Renal pelvis (tissue), 12 donors: ENCODE measurements at places on chromosomes 1 and 21. TPM values are rescaled to one million over a fixed set of nuclear protein-coding genes. Genes with fewer than 3 reads are reported as not detected.

The FAM167B gene
- 8.5 TPM for polyA plus RNA-seq

The RIIAD1 gene
- polyA plus RNA-seq, result 0.24 TPM

GRCh38 chr1:98053471-98054366 is 132.9 kb upstream of the DPYD start:
- peak; percentile 45 for DNase-seq

DNA sequence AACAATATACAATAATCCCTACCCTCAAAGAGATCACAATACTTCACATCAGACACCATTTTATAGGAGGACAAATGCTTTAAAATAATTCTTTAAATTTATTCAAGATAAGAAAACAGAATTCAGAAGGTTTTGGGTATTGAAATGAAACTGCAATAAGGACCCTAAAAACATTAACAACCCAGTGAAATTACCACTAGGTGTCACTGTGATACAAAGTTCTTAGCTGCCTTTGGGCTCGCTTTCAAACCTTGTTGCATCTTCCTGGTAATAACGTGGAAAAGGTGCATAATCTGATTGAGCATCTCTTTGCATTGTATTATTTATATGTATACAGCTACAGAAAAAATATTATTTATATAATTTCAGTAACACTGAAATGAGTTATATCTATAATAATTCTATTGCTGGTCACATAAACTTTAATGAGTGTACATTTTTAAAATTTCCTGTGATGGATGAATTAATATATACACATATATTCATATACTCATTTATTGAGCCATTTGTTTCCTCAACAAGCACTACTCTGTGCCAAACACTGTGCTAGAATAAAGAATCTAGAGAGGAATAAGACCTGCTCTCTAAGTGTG is 185.2 kb downstream of the FAF1 start:
- DNase-seq, result peak; percentile 48

DNA sequence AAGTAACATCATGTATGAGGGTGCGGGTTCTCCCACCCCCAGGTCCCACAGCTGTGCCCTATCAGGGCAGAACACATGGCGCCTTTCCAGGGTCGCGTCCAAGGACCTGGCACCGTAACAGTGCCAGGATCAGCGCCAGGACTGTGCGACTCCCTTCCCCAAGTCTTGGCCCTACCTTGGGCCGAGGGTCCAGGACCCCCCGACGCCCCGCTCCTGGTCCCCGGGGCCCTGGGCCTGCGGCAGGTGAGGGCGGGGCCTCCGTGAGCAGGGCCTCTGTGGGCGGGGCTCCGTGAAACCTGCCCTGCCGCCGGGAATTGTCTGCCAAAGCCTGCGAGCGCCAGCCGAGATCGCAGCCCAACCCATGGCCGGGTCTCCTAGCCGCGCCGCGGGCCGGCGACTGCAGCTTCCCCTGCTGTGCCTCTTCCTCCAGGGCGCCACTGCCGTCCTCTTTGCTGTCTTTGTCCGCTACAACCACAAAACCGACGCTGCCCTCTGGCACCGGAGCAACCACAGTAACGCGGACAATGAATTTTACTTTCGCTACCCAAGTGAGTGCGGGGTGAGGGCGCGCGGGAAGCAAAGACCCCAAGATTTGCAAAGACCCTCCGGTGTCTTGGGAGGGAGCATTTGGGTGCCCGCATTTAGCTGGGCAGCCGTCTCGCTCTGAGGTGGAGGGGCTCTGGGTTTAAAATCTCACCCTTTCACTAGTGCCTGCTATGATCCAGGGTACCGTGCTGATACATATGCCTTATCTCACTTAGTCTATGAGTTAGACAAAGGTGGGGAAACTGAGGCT is at the start of gene RHBG:
RHBG (plus strand) TSS at position 323 of the 796 bp plus-strand sequence; CDS start at position 362, 39 bp downstream.
- DNase-seq, result no peak

DNA sequence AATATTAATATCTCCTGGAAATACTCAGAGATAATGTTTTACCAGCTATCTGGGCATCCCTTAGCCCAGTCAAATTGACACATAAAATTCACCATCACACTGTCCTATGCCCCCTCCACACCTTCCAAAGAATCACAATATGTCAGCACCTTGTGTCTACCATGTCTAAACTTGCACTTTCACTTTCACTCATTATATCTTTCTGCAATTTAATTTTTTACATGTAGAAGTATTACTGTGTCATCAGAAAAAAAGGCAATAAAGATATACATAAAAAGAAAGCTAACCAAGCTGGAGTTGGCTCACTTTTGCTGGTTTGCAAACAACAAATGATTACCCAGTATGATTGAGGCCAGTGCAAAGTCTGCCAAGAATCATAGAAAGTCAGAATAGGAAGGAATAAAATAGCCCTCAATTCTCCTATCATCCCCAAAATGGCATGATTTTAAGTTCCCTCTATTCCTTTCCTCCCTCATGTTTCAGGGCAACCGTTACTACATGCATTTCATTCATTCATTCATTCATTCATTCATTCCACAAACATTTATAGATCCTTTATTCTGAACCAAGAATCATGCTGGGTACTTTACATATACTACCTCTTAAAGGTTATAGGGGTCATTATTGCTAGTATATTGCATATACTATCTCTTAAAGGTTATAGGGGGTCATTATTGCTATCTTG is 5.9 kb upstream of the LUZP1 start:
- no peak for DNase-seq

DNA sequence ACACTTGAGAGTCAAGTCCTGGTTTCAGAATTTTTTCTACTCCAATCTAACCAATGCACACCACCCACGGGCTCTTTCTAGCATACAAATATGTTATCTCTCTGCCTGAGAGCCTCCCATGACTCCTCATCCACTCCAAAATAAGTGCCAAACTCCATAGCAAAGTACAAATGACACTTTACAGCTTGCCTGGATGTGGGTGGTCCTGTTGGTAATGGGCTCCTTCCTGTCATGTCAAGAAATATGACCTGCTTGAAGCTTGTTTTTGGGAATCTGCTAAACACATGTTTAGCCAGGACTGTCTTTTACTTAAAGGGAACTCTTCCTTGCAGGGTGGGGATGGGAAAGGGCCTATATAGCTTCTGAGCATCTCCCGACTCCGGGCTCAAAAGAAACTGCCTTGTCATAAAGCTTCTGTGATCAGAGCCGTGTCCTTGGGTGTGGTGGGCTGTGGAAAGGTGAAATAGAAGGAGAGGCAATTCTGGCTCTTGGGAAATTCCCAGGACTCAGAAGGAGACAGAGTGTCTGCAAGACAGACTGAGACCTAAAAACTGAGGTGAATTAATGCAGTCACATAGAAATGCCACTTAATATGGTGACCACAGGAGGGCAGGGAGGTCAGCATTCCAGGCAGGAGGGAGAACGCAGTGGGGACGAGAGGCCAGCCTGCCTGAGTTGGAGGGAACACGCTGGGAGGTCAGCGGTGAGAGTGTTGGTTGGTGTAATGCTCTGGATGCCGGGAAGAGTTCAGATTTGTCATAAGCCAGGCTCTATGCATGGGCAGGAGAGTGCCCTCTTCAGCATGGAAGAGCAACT is 6.1 kb upstream of the IGFN1 start:
- peak; percentile 60 for DNase-seq

DNA sequence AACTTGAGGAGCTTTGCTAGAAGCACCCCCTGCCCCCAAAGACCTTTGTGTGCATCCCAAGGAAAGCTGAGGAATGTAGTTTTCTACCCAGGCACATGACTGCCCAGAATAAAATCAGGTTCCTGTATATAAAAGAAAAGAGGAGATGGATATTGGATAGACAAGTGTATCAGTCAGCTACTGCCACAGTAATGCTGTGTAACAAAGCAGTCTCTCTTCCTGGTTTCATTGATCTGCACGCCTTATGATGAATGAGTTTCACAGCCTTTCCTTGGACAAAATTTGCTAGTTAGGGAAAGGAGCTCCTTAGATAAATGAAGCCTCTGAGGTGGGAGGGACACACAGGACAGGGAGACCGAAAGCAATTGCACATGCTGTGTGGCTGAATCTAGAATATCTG is 108.9 kb downstream of the TAS1R2 start:
- DNase-seq, result no peak

The ZC3H11A gene
- polyA plus RNA-seq, result 168 TPM

The LCE2B gene
- polyA plus RNA-seq, result not detected

The PRELP gene
- 2.8 TPM for polyA plus RNA-seq

- no peak for DNase-seq
Measured at GRCh38 chr1:158098256-158098655, 82.4 kb upstream of the CD1D start.

DNA sequence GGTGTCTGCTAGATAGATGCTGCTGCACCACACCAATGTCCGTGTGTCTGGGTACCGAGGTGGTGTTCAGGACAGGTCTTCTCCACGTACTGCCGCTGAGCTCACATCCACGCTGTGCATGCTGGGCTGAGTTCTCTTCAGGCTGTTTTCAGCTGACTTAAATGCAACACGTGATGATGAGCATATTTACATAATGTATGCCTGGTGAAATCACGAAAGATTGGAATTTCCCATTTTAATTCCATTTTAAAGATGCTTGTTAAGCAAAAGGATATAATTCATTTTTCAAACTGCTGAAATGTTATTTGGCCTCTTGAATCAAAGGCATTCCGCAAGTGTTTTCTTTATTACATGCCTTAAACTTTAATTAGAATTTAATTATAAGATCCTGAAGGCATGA is 107.9 kb downstream of the FGGY start:
- peak; percentile 45 for DNase-seq

The BARHL2 gene
- polyA plus RNA-seq, result not detected

GRCh38 chr1:34412598-34413370 is 236.1 kb downstream of the C1orf94 start:
- no peak for DNase-seq

DNA sequence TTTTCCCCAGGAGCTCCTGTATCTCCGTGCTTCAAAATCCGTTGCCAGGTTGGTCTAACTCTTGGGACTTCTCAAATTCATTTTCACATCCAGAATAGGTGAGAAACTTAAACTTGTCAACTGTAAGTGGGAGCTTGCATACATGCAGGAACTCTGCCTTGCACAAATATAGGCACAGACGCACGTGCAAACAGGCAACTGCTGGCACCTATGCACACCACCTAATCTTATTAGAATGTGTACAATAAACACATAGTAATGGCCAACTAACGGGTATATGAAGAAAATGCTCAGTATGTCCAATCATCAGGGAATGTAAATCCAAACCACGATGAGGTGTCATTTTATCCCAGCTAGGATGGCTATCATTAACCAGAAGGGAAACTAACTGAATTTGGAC is 22.6 kb upstream of the FCGR2A start:
- no peak for DNase-seq

DNA sequence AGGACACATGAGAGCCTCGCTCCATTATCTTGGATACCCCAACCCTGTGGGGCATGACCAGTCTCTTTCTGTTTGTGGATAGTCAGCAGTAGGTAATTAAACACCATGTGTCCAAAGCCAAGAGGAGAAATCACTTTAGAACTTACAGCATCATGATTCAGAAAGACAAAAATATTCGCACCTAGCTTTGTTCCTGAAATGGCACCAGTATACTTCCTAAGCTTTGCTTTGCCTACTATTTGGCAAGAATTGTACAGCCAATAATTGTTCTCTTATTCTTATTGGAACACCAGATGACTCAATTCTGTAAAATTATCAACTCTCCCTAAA is 24.2 kb downstream of the TNFRSF9 start:
- no peak for DNase-seq

The EDN2 gene
- 3.1 TPM for polyA plus RNA-seq

The ST6GALNAC3 gene
- polyA plus RNA-seq, result 81.9 TPM

The DNALI1 gene
- 73.1 TPM for polyA plus RNA-seq

- DNase-seq, result no peak
Measured at GRCh38 chr1:211640301-211640630, 35.2 kb downstream of the NEK2 start.

DNA sequence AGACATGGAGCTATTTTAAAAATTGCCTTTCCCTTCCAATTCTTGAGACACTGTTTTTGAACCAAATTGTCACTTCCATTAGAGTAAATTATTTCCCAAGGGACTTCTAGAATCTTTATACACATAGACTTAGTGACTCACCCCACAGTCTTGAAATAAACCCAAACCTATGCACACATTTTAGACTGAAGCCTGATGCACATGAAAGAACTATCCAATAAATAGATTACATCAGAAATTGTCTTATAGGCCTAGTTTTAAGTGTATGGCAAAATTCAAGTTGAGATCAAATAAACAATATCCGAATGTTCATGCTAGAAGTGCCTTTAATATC is 32.2 kb upstream of the ZNF326 start:
- DNase-seq, result no peak

DNA sequence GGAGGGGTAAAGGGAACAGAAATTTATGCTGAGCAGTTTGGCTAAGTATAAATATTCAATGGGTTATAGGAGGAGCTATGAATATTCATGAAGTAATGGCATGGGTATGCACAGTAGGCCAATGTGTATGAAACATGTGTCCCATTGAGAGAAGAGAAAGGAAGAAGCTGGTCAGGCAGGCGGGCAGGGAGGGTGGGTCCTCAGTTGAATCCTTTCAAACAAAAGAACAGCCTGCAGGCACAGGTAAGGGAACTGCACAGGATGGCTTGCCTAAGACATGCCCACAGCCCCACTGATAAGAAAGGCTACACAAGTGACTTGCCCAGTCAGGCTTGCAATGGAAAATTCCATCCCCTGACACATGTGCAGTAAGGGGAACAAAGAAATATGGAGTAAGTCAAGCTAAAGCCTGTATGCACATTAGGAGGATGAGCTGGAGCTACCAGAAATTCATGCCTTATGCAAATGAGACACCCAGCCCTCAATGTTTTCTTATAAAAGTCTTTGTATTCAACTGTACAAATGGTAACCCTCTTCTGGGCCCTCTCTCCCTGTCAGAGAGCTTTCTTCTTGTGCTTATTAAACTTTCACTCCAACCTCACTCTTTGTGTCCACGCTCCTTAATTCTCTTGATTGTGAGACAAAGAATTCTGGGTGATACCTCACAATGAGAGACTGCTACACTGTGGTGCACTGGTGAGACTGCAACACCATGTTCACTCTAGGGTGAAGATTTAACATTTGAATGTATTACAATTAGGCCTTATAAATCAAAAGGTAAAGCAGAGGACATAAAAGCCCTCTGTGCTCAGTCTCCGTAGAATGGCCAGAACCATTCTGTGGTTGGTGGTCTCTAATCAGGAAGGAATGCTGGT is 96.5 kb downstream of the ATP1B1 start:
- DNase-seq, result no peak
